Ovary (tissue), 10 donors: ENCODE measurements at places on chromosomes 4 and X. TPM values are rescaled to one million over a fixed set of nuclear protein-coding genes. Genes with fewer than 3 reads are reported as not detected.

DNA sequence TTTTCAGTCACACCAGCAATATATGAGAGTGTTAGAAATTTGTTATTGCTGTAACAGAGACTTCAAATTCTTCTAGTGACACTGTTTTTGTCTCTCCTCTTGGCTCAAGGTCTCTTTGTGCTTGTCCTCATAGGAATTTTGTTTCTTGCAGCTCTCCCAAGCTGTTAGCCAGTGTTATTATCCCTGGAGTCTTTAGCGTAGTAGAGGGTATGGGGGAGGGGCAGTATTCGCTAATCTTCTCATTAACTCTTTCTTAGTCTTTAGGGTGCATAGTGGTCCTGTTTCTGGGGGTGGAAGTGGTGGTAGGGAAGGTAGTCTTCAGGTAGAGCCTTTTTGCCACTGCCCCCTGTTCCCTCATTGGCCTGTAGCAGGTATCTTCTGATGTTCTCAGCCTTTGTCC, 79.4 kb downstream of the JADE3 start:
- H3K4me1 ChIP-seq, result no peaks in the 10 kb centered on the region
- H3K27me3 ChIP-seq, result no peaks in the 10 kb centered on the region
- DNase-seq, result no peak
- no peak overlapping the region for H3K27ac ChIP-seq
- no peaks in the 10 kb centered on the region for H3K36me3 ChIP-seq
- H3K4me3 ChIP-seq, result no peak overlapping the region

DNA sequence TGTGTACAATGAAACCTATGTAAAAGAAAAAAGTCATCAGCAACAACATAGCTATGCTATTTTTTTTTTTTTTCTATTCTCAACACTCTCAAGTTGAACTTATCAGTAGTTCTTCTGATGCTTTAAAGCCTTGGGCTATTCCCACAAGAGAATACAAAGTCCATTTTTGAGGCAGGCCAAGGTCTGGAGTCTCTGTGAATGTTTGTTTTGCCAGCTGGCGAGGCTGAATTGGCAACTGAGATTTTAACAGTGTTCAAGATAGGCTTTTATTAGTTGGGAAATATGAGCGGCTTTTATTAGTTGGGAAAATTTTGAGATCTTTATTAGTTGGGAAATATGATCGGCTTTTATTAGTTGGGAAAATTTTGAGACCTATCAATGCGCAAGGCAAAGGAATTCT, 336.6 kb downstream of the SLITRK2 start:
- H3K27ac ChIP-seq, result no peak overlapping the region
- no peaks in the 10 kb centered on the region for H3K36me3 ChIP-seq
- DNase-seq, result no peak
- no peaks in the 10 kb centered on the region for H3K27me3 ChIP-seq
- no peaks in the 10 kb centered on the region for H3K4me1 ChIP-seq

DNA sequence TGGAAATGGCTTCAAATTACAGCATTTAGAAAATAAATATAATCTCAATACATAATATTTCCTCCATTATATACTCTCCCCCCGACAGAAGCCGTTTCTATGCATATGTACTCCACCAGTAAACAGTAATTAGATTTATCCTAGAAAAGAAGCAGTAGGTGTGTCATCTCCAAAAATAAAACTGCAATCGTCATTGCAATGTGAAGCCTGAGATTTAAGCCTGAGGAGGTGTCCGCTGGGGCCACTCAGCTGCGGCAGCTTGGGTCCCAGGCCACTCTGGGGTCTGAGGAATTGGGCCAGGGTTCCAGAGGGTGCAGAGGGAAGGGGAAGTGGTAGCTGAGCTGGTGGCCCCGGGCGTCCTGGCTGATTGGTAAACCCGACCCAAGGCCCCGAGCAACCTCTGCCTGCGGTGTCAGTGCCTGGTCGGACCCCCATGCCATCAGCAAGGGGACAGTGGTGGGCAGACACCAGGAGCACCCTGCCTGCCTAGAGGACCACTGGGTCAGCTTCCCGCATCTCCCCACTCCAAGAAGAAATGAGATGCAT, 7.8 kb upstream of the MXD4 start:
- no peaks in the 10 kb centered on the region for H3K27me3 ChIP-seq
- H3K4me1 ChIP-seq, result peaks cover 4% of the 10 kb centered on the region
- no peak for DNase-seq
- H3K4me3 ChIP-seq, result no peak overlapping the region
- H3K36me3 ChIP-seq, result no peaks in the 10 kb centered on the region

DNA sequence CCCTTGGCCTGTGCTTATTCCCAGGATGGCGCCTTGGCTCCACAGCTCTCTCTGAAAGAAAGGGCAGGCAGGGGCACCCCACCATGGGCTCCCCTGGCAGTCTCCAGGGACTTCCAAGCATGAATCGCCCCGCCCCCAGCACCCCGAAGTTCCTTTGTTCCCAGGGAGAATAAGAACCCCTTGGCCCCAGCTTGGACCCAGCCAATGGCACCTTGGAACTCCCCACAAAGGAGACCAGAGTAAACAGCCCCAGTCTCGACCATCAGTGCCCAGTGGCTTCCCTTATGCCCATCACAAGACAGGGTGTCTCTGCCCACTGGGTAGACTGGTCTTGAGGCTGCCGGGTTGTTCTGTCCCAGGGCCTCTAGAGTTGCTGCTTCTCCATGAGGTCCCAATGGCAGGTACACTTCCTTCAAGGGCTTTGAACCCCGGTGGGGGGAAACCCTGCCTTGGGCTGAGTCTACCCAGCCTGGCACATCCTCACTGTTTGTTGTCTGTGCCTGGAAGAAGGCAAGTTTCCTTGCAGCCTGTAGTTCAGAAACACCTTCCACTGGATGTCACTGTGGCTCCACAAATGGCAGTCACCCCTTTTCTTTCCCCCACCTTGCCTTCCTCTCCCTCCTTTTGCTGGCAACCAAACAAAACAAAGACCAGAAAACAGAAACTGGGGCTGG, 30.8 kb downstream of the NBDY start:
- no peak overlapping the region for H3K4me3 ChIP-seq
- no peak for DNase-seq

GRCh38 chr4:121278811-121279368, 101.9 kb downstream of the QRFPR start:
- no peaks in the 10 kb centered on the region for H3K4me1 ChIP-seq
- no peaks in the 10 kb centered on the region for H3K27me3 ChIP-seq
- H3K36me3 ChIP-seq, result no peaks in the 10 kb centered on the region
- H3K4me3 ChIP-seq, result no peak overlapping the region
- no peak overlapping the region for H3K27ac ChIP-seq

DNA sequence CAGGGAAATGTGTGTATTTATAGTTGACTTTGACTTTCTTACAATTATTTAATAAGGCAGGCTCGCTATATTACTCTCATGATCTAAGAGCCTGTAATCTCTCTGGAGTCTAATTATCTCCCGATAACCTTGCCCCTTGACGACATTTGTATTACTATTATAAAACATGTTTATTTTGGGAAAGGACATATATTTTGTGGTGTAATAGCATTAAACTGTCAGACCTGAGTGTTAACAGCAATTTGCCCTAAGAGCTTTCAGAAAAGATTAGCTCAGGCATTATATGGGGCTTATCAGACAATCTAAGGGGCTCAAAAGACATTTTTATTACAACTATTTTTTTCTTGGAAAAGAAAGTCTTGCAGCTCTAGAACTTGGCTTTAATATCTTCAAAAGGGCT, 427.9 kb upstream of the SLIT2 start:
- H3K4me1 ChIP-seq, result no peaks in the 10 kb centered on the region
- H3K4me3 ChIP-seq, result no peak overlapping the region
- H3K27ac ChIP-seq, result no peak overlapping the region
- no peaks in the 10 kb centered on the region for H3K27me3 ChIP-seq
- DNase-seq, result no peak
- no peaks in the 10 kb centered on the region for H3K36me3 ChIP-seq

DNA sequence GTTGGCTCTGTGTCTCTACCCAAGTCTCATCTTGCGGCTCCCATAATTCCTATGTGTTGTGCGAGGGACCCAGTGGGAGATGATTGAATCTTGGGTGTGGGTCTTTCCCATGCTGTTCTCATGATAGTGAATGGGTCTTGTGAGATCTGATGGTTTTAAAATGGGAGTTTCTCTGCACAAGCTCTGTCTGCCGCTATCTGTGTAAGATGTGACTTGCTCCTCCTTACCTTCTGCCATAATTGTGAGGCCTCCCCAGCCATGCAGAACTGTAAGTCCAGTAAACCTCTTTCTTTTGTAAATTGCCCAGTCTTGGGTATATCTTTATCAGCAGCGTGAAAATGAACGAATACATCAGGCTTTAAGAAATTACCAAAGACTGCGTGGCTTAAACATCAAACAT, 31.2 kb downstream of the STIM2 start:
- no peak overlapping the region for H3K27ac ChIP-seq
- H3K36me3 ChIP-seq, result no peaks in the 10 kb centered on the region
- no peaks in the 10 kb centered on the region for H3K4me1 ChIP-seq
- H3K27me3 ChIP-seq, result no peaks in the 10 kb centered on the region
- DNase-seq, result no peak

- H3K4me3 ChIP-seq, result no peak overlapping the region
- H3K4me1 ChIP-seq, result no peaks in the 10 kb centered on the region
- no peaks in the 10 kb centered on the region for H3K36me3 ChIP-seq
- no peaks in the 10 kb centered on the region for H3K27me3 ChIP-seq
- H3K27ac ChIP-seq, result no peak overlapping the region
Measured at GRCh38 chr4:173735049-173735448, 205.0 kb upstream of the HAND2 start.

GRCh38 chr4:211033-211511, 86.8 kb downstream of the ZNF718 start:
- no peaks in the 10 kb centered on the region for H3K27me3 ChIP-seq
- H3K4me3 ChIP-seq, result no peak overlapping the region
- peaks cover 2% of the 10 kb centered on the region for H3K4me1 ChIP-seq
- no peak overlapping the region for H3K27ac ChIP-seq
- H3K36me3 ChIP-seq, result no peaks in the 10 kb centered on the region
- no peak for DNase-seq

DNA sequence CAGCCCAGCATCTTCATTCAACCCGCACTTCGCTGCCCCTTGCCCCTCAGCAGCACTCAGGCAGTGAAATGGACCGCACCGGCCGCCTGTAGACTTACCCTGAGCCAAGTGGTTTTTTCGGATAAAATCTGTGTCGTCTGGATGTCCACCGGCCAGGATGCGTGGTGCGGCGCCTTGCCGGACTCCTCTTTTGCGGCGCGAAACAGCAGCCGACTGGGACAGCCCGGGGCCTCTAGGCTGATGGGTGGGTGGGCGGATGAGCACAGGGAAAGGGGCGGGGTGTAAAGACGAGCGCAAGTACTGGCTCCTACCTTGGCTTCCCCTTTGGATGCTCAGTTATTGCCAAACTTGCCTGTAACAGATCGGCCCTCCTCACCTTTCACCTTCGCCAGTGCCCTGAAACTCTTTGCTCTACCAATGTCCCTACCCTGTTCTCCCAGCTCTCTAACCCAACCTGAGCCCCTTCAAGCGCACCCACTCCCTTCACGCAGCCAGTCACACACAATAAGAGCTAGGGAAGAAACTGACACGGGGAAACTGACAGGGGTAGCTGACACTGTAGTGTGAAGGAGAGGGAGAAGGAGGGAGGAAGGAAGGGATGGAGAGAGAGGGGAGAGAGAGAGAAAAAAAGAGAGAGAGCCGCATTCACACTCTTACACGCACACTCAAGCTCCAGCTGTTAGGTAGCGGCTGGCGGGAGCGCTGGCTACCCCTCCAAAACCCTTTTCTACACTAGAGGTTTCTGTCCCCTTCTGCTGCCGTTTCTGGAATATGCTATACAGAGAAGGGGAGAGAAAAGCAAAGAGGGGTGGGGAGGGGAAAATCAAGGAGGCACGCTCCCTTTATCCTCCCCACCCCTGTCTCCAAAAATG, 559 bp downstream of the TRPC5 start:
- no peaks in the 10 kb centered on the region for H3K4me1 ChIP-seq
- H3K27ac ChIP-seq, result no peak overlapping the region
- no peaks in the 10 kb centered on the region for H3K27me3 ChIP-seq
- H3K4me3 ChIP-seq, result no peak overlapping the region

- H3K27ac ChIP-seq, result no peak overlapping the region
- H3K36me3 ChIP-seq, result no peaks in the 10 kb centered on the region
- no peak for DNase-seq
- no peak overlapping the region for H3K4me3 ChIP-seq
- no peaks in the 10 kb centered on the region for H3K27me3 ChIP-seq
Measured at GRCh38 chrX:116449156-116449555, 12.8 kb downstream of the SLC6A14 start.

GRCh38 chr4:144670776-144671175, 24.8 kb downstream of the HHIP start:
- no peak for DNase-seq
- H3K27me3 ChIP-seq, result no peaks in the 10 kb centered on the region
- H3K27ac ChIP-seq, result no peak overlapping the region

DNA sequence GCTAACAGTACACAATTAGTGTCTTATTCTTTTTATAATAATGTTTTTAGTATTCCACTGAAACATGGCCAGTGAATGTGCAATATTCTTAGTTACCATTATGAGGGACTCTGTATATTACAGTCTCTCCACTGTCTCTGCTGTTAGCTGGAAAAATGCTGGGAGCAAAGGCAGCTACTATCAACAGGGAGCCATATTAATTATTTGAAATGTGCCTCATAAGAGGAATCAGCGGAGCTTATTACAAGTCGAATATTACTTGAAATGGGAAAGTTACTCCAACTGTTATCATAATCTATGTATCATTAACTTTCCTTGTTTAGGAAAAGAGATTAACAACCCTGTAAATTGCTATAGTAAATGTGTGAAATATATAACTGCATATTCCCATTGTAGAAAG, 612.0 kb downstream of the ADGRL3 start:
- H3K4me3 ChIP-seq, result no peak overlapping the region
- no peak overlapping the region for H3K27ac ChIP-seq
- H3K36me3 ChIP-seq, result no peaks in the 10 kb centered on the region
- no peaks in the 10 kb centered on the region for H3K27me3 ChIP-seq

GUCY1B1 gene
- polyA plus RNA-seq, result 7.7 TPM

TLR10 gene
- polyA plus RNA-seq, result 0.35 TPM
